GDM1 (cell line): ENCODE measurements at places on chromosomes 4 and X.

DNA sequence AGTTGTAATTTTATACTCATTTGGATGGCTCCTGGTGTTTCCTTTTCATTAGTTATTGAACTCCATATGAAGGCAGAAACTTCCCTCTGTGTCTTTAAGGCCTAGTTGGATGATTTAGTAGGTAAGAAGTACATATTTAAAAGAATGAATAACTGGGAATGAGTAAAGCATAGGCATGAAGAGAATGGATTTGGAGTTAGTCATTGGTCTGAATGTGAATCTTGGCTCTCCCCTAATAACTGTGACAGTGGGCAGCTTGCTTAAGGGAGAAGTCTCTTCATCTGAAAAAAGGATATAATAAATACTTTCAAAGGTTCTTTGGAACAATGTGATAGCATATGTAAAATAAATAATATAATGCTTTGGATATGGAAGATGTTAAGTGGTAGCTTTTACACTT is 13.2 kb downstream of the SNX25 start:
- no peak for DNase-seq

- DNase-seq, result no peak
Observed at GRCh38 chrX:133999031-133999705, 13.8 kb upstream of the GPC3 start.

DNA sequence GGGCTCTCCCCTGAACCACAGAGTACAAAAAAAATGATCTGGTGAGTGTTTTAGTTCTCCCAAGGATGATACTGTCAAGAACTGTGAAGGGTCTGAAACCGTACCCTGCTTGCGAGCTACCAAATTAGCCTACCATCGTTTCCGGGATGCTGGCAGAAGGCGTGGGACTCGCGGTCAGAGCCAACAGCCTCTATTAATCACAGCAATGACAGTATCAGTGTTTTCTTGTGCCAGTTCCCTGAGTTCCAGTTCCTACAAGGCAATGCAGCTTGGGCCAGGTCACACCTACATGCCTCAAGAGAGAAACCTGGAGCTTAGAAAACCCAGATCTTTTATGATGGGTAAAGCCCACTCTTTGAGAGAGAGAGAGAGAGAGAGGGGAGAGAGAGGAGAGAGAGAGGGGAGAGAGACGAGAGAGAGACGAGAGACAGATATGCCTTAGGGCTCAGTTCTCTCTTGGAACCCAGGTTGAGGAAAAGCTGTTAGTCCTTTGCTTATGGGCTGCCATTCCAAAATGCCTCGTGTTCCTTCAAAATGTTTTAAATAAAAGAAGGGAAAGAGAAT is 327.8 kb downstream of the ARHGAP10 start:
- DNase-seq, result no peak

DNA sequence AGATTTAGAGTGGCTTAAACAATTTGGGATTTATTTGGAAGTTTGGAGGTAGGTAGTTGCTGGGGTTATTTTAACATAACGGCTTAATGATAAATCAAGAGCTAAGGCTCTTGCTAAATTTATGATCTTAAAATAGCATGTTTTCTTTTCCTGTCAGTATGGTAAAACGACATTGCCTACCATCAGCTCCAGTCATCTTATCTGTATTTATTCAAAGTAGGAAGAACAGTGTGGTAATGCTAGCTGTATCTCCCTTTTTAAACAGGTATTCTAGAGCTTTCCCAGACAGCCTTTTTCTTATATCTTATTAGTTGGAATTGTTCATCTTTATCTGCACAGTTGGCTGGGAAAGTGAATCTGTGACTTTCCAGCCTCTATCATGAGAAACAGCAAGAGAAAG is 110.2 kb downstream of the SLC4A4 start:
- no peak for DNase-seq

DNA sequence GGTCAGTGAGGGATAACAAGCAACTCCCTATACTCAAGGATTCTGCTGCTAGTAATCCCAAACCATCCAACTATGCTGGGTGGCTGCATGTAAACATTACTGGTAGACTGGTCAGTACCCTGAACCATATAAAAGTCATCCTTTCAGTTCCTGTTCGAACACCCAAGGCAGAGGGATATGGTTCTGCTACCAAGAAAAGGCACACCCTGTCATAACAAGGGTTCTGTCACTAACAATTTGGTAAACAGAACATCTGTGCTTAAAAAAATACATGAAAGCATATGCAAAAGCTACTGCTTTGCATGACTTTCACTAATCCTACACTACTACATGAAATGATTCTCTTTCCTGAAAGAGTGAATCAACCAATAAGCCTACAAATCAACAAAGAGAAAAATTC is 76.8 kb upstream of the MCF2 start:
- no peak for DNase-seq

GRCh38 chr4:159346681-159347080 is 243.8 kb downstream of the RAPGEF2 start:
- no peak for DNase-seq

DNA sequence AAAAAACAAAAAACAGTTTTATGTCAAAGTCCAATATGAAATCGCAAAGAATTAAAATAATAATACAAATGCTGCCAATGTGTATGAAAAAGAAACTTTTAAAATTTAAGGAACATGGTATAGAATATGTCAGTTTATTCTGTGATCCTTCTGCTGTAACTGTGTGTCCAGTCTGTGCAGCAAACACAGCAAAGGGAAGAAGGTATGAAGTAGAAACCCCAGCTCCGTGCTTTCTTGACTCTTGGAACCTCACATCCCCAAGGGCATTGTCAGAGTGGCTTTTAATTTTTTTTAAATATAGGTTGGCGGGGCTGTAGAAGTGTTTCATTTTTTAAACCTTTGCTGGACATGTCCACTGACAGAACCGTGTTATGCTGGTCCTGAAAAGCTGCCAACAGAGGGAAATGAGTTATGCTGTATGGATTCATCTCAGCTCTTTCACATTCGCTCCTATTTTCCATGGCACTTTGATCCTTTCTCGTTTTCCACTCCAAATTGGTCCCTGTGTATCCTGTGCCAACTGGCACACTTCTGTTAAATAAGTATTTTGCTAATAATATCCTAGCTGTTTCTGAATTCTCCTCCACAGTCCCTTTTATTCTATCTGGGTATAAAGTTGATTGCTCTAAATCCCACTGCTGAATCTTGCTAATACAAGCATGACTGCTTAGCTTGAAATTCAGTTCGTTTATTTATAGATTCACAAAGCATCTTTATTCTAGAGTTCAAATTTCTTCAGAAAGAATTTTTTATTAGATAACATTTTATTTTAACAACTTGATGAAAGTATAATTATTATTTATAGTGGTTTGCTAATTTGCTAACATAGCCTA is 127.0 kb upstream of the DDIT4L start:
- DNase-seq, result no peak

DNA sequence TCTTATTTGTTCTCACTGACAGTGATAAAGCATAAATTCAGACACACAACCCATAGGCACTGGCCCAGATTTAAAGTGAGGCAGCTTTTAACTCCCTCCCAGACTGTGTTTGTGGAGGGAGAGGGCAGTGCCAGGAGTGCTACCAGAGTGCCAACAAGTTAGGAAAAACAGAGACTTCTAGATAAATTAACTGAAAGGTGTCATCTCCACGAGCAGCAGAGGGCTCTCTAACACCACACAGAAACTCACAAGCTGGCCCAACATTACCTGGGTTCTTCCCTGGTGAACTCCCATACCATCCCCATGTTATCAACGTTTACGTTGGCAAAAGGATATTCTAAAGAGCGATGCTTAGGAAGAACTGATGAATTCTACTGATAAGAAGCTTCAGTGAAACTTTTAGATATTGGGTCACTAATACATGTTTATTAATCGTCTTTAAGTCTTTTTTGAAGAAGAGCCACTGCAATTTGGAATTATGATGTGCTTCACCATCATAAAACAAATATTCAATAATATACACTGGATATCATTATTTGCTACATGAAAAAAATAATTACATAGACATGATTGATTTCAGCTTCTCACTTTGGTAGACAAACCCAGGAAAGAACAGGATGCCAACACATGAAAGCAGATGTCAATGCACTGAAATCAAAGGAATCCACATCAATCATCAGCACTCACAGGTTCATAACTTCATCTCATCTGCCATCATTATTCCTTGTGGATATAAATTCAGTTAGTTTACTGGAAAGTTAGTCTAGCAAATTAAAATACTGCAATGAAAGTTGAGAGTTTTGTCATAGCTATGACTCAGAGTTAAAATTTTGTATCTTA is 121.2 kb upstream of the NAP1L5 start:
- peak; percentile 19 for DNase-seq

- no peak for DNase-seq
Observed at GRCh38 chr4:11824566-11824965, 395.9 kb upstream of the HS3ST1 start.

DNA sequence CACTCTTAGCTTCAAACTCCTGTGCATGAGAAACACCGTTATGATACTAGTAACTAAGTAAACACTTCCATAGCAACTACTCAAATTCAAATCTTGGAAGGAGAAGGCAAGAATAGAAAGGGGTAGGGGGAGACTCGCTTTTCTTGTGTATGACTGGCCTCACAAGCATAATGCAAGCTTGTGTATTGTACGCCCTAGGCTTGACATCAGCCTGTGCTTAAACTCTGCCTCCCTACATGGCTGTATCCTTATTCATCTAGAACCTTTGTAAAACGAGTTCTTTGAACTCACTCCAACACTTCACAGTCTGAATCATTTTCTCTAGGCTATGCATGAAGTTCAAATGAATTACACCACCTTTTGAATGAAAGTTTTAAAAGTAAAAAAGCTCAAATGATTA is 1071.2 kb upstream of the ADGRL3 start:
- no peak for DNase-seq

GRCh38 chrX:52363247-52363883 is 5.5 kb upstream of the XAGE2 start:
- DNase-seq, result peak; percentile 16
